ENCODE measurements at places on chromosomes 11 and 22.

DNA sequence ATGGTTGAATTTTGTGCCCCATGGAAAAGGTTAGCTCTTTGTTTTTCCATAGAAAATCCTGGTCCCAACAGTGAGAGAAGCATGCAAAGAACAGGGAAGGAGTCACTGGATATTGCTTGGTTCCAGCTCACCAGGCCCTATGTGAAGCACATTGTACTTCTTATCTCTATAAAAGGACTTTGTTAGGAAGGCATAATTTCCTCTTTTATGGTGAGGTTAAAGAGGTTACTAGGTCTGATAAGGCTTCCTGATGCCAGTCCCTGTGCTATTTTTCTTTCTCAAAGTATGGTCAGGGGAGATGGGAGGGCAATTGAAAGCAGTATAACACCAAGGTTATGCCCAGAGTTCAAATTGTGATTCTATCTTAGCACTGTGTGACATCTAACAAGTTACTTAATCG is 162.6 kb downstream of the KIF18A start:
- no peak for DNase-seq

DNA sequence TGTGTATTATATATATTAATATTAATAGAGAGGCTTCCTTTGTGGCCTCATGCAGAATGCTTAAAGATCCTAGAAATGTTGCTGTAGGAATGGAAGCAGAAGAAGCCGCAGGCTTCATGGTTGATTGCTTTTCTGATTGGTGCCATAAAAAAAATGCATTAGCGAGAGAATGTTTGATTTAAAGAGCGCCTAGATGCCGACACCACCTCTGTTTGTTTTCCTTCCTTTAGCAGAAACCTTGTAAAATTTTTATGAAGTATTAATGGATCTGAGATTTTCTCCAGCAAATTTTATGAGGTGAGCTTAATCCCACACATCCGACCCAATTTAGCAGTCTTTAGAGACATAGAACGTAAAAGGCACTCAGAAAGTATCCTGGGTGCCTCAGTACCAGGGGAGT is 587.5 kb downstream of the NTM start:
- DNase-seq: no peak

- DNase-seq: no peak
These were observed 36.6 kb upstream of the GRAMD4 start for GRCh38 chr22:46583571-46583970.

DNA sequence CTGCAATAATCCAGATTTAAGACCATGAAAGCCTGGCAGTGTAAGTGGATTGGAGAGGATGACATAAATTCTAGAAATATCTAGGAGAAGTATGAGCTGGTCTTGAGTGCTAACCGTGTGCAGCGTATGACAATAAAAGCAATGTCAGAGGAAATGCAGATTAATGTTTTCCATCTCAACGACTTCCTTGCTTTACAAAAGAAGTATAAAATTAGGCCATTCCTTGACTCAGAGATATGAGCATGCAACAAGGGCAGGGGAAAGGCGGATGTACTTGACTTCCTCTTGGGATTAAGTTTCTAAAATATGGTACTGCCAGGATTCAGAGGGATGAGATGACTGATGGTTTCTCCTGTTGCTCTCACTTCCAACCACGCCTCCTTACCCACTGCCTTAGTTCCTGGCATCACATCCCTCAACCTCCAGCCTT is 32.3 kb downstream of the ADAMTS15 start:
- no peak for DNase-seq

DNA sequence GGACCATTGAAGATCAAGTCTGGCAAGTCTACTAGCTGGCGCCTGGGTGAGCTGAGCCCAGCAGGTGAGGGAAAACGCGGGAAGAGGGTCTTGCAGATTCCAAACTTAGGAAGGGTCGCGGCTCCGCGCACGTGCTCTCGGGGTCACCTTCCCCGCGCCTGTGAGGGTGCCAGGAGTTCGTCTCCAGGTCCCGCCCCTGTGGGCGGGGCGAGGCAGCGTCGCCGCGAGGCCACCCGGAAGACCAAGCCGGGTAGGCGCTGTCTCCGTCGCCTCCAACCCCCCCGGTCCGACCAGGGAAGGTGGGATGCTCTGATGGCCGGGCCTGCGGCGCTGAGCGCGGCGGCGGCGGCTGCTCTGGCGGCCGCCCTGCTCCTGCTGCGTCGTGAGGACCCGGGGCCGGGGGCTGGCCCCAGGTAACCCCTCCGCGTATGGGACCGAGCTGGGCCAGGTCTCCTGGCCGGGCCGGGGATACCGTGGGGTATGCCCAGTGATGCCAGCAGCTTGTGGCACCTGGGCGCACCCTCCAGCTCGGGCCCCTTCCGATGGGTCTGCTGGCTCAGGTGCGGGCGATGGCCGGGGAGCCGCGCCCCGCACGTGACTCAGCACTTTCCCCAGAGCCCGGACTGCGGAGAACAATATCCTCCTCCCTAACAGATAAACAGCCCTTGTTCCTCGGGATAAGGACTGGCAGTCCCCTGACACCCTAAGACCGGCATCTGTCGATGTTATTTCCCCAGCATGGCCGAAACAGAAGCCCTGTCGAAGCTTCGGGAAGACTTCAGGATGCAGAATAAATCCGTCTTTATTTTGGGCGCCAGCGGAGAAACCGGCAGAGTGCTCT is at the start of gene HTATIP2:
Gene HTATIP2, plus strand, starts transcription at position 215 of the 841 bp plus-strand sequence. Its CDS starts 524 bp downstream, at position 739.
- DNase-seq: peak; percentile 81

DNA sequence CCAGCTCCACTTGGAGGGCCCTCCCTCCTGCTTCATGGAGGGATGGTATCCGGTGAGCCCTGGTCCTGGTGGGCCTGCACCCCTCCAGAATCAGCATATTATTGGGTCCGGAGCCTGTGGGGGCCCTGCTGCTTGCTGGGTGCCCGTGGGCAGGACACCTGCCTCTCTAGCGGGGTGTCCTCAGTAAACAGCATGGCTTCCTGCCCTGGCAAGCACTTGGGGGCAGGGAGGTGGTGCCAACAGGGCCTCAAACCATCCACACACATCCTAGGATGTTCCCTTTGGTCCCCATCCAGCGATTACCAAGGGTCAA is 108.3 kb downstream of the CTTN start:
- no peak for DNase-seq

DNA sequence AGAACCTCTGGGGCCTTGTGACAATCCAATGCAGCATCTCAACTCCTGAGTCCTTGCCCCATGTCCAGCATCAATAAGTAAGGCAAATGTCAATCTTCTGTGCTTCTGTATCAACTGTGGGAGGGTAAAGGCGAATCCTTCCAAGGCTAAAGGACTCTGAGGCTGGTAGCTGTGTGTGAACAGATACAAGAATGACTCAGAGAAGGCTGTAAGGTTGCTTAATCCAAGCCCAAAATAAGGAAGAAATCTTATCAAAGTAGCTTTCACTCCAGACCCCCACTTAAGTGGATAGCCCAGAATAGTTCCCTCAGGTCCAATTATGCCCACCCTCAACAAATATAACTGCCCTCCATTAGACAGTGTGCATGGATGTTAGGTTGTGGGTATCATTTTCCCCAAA is 28.1 kb upstream of the SCGB1A1 start:
- DNase-seq: no peak

GRCh38 chr11:27263046-27263445 is 100.0 kb downstream of the CCDC34 start:
- no peak for DNase-seq

DNA sequence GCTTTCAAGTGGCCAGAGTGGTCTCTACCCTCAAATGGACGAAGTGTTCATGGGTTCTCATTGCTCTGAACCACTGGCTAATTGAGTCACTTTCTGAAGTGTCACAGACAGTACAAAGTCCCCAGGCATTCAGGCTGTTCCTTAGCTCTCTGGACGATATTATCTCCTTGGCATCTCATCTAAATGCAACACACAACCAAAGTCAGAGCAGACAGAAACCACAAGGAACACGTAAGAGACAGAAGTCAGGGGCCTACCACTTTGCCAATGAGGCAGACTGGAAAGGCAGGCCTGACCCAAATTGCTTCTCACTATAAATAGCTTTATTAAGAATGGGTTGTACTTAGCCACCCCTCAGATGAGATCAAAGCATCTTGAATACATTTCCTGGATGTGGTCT is 29.0 kb upstream of the LDLRAD3 start:
- no peak for DNase-seq

DNA sequence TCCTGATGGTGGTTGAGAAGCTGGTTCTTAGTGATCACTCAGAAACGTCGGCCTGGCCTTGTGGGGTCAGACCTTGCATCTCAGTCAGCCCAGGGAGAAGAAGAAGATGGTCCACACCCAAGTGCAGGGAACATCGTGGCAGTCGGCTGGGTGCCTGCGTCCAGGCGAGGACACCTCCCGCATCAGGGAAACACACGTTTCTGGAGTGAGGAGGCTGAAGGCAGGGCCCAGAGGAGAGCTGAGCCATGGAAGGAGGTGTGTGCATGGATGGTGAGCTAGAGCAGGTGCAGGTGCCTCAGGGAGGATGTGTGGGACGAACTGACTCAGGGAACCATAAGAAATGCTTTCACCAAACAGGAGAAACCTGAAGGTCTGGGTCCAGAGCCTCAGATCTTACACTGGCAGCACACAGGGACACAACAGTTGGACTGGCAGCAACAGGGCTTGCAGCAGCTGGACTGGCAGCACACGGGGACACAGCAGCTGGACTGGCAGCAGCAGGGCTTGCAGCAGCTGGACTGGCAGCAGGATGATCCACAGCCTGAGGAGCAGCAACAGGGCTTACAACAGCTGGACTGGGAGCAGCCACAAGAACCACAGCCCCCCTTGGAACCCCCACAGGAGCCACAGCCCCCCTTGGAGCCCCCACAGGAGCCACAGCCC is 632 bp downstream of the KRTAP5-2 start:
- DNase-seq: no peak

DNA sequence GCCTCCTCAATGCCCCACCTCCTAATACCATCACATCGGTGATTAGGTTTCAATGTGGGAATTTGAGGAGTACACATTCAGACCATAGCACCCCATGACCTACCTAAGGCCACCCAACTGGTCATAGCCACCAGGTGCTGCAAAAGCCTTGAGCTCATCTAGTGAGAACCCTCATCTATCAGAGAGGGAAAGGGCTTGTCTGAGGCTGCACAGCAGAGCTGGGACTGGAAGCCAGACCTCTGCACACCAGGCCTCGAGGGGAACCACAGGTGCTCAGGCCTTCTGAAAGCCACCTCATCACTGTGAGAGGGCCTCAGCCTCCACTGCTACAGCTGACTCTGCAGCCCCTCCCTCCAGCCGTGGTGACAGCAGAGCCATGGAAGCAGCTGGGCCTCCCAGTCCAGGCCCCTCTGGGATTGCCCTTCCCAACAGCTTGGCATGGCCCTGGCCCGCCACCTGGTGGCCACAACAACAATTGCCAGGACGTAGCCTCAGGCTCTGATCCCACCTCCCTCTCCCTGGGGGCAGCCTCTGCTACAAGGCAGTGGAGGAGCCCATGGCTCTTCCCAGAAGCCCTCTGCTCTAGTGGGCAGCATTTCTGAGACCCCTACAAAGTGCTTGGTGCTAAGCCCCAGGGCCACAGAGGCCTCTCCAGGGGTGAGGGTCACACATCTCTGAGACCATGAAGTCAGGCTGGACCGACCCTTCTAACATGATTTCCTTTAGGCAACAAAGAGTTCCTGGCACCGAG is 41.0 kb upstream of the PRDM11 start:
- peak; percentile 87 for DNase-seq

DNA sequence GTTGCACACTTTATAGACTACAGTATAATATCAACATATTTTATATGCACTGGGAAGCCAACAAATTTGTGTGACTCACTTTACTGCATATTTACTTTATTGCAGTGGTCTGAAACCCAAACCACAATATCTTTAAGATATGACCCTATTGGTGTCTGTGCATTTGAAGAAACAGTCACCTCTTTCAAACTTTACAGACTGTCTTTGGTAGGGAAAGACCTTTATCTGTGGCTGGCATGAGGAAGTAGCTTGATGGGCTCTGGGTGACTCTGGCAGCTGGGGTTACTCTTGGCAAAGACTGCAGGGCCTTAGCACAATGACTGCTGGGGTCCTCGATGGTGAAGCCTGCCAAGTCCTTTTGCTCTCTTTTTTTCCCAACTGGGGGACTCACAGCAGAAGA is 21.3 kb upstream of the ABTB2 start:
- no peak for DNase-seq

GRCh38 chr11:46370253-46370652 is 11.2 kb upstream of the MDK start:
- DNase-seq: no peak

DNA sequence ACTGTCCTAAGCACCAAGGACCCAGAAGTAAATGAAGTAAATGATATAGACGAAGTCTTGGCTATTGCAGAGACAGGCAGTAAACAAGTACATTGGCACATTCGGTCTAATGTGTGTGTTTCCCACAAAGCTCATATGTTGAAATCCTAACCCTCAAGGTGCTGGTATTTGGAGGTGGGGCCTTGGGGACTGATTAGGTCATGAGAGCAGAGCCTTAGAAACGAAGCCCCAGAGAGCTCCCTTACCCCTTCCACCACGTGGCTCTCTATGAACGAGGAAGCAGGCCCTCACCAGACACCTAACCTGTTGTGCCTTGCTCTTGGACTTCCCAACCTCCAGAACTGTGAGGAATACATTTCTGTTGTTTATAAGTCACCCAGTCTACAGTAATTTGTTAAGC is 14.9 kb downstream of the CLMP start:
- no peak for DNase-seq

GRCh38 chr22:36391638-36392037 is 3.9 kb upstream of the MYH9 start:
- DNase-seq: no peak

DNA sequence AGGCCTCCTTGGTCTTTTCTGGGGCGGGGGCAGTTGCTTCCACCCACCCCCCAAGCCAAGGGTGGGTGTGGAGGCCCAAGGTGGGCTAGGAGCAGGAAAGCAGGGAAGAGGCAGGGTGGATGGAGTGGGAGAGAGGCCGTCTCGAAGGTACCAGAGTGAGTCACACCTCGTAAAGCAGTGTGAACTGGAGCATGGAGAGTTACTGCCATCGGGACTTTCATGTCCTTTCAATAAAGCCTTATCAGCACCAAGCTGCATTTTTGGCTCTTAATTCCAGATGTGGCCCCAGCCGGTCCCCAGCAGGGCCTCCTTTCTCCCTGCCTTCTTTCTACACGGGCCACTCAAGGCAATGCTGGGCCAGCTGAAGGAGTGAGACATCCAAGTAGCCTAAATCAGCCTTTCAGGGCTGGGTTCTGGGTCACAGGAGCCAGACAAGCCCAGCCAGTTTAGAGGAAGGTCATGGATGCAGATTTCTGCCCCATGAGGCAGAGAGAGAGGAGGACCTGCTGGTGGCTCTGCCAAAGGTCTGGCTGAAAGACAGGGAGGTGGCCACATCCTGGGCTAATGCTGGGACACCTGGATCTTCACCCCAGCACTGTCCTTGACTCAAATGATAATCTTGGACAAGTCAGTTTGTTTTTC is 59.0 kb upstream of the CD82 start:
- DNase-seq: no peak

- DNase-seq: peak; percentile 56
These were observed 10.1 kb downstream of the DGCR8 start for GRCh38 chr22:20089977-20090729.

- no peak for DNase-seq
These were observed 107.8 kb downstream of the GGTLC2 start for GRCh38 chr22:22752199-22752555.
